ENCODE measurements at places on chromosomes 3 and 15.

GRCh38 chr3:40268802-40269524, 40.5 kb upstream of the EIF1B start:
- DNase-seq, result no peak

GRCh38 chr3:10395671-10396070, 74.8 kb upstream of the SEC13 start:
- DNase-seq, result no peak

GRCh38 chr3:173398111-173398479, 551 bp downstream of the NLGN1 start:
- peak; percentile 76 for DNase-seq

GRCh38 chr15:39354189-39354588, 226.7 kb upstream of the THBS1 start:
- DNase-seq, result no peak

GRCh38 chr3:126154391-126155279, 25.8 kb downstream of the ALDH1L1 start:
- DNase-seq, result no peak

GRCh38 chr3:14876921-14877333, 58.2 kb downstream of the FGD5 start:
- no peak for DNase-seq

DNA sequence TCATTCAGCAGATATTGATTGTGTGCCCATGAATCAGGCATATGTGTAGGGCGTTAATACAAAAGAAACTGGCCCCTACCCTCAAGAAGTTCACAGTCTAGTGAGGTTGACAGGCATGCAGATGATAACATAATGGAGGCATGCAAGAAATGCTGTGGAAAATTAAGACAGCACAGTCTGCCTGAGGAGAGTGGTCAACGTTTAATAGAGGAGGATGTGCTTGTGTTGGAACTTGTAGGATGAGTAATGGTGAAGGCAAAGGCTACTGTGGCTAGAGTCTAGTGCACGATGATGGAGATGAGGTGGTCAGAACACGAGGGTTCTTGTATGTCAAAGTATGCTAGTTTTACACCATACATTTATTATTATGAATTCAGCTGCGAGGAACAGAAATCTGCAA, 295.7 kb downstream of the SOX2 start:
- no peak for DNase-seq

GRCh38 chr3:129185783-129186182, 2.1 kb upstream of the CNBP start:
- no peak for DNase-seq
